Cardiac muscle cell (in vitro differentiated cells and primary cell): ENCODE measurements at places on chromosomes 6 and 20. TPM values are rescaled to one million over a fixed set of nuclear protein-coding genes. Genes with fewer than 3 reads are reported as not detected.
A peak's percentile ranks its signal among the peaks of the same experiment; 100 is the strongest.

- peaks cover 18% of the 10 kb centered on the region for H3K4me1 ChIP-seq
- H3K27ac ChIP-seq = no peak overlapping the region
- H3K36me3 ChIP-seq = no peaks in the 10 kb centered on the region
- no peak overlapping the region for H3K4me3 ChIP-seq
- no peaks in the 10 kb centered on the region for H3K27me3 ChIP-seq
These were observed 19.4 kb downstream of the PTPRK start for GRCh38 chr6:128500749-128501600.

DNA sequence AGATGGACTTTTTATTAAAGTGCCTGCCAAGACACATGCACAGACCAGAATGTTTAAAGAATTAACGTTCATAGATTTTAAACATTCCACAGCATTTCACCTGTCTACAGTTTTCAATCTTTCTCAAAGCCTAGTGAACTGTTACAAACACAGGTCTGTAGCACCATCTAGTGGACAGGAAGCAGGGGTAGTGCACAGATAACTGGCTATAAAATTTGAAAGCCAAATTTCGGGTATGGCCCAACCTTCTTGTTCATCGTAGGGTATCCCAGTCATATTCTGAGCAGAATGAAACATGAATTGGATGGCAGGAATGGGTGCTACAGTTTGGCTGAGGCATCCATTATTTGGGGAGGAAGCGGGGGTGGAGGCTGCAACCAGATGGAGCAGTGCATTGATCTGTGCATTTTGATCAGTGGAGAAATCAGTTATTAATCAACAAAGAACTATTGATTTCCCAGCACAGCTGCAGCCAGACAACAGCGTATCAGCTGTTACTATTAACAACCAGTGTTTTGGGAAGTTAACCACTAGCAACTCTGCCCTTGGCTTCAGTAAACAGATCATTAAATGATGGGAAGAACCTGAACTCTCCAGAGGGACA is 56.1 kb upstream of the B3GAT2 start:
- DNase-seq = peak; percentile 67
- no peaks in the 10 kb centered on the region for H3K27me3 ChIP-seq
- H3K27ac ChIP-seq = no peak overlapping the region
- H3K36me3 ChIP-seq = no peaks in the 10 kb centered on the region
- no peaks in the 10 kb centered on the region for H3K4me1 ChIP-seq

- no peak overlapping the region for H3K27ac ChIP-seq
- no peaks in the 10 kb centered on the region for H3K4me1 ChIP-seq
- no peaks in the 10 kb centered on the region for H3K27me3 ChIP-seq
These were observed 44.4 kb downstream of the FAXC start for GRCh38 chr6:99305021-99305554.

DNA sequence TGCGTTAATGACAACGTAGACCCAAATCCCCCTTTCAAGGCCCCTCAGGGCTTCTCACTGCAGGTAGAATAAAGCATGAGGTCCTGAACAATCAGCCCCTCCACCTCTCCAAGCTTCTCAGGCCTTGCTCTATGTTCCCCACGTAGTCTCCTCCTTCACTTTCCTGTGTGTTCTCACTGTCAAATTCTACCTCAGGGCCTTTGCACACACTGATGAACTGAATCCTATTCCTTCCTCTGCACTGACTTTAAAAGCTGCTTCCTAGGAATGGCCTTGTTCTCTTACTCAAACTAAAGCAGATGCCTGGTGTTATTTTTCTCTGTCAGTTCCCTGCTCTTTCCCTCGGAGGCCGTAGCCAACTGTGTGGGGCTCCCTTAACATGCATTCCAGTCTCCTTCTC is 66.8 kb upstream of the EDN1 start:
- no peaks in the 10 kb centered on the region for H3K27me3 ChIP-seq
- no peaks in the 10 kb centered on the region for H3K36me3 ChIP-seq
- H3K4me1 ChIP-seq = no peaks in the 10 kb centered on the region
- no peak overlapping the region for H3K27ac ChIP-seq
- DNase-seq = no peak

DNA sequence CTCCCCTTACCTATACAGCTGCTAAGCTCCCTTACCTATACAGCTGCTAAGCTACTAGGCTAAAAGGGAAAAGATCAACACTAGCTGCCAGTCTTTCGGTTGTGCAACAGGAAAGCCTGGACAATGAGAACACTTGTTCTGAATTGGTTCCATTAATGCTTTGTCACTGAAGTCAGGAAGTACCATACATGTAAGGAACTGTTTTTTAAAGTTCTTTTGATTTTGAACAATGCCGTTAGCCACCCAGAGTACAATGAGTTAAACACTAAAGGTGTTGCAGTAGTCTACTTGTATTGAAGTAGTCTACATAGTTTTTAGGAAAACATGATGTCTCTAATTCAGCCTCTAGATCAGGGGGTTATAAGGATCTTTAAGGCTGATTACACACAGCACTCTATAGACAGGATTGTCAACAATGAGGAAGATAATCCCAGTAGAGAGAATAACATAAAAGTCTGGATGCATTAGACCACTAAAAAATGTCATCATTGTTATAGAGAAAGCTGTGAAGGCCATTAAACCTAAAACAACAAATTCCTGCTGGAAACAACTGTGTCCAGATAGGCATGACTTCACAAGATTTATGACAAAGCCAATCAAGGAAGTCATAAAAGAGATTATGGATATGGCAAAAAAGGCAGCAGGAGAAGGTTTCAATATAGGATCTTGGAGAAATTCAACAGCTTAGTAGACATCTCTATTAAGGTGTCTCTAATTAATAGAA is 306.3 kb downstream of the PHF3 start:
- peak; percentile 0 for DNase-seq
- peaks cover 1% of the 10 kb centered on the region for H3K4me1 ChIP-seq
- no peak overlapping the region for H3K27ac ChIP-seq
- no peaks in the 10 kb centered on the region for H3K36me3 ChIP-seq
- H3K4me3 ChIP-seq = no peak overlapping the region

The GCNT2 gene
- polyA plus RNA-seq = 23.8 and 27.3 TPM in 2 replicates
